ENCODE measurements at places on chromosomes 7 and 10. TPM values are rescaled to one million over a fixed set of nuclear protein-coding genes. Genes with fewer than 3 reads are reported as not detected.

GRCh38 chr10:95242581-95243317 is 48.1 kb downstream of the PDLIM1 start:
- no peak for DNase-seq

DNA sequence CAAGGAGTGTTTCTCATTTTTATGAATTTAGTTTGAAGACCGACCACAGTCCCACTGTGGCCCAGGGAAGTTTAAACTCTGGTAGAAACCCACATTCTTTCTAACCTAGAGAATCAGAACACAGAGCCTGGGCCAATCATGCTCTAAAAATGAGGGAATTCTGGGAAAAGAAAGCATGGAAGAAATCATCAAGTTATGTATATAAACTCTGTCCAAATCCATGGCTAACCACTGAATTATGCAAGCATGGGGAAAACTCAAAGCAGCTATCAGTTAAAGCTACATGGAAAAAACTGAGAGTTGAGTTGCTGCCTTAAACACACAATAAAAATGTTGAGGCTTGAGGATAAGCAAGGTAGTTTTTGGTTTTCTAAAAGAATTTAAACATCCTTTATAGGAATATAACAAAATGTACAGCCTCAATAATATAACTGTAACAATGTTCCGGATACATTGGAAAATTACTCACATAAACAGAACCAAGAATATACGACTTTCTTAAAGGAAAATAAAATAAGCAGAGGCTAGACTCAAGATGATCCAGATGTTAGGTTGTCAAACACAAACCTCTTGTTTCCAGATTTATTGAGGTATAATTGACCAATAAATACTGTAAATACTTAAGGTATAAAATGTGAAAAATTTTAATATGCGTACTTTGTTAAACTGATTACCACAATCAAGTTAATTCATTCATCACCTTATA is 311.2 kb upstream of the GNAI1 start:
- DNase-seq, result no peak

GRCh38 chr10:14601872-14602725 is 172.6 kb downstream of the FAM107B start:
- DNase-seq, result no peak

- DNase-seq, result no peak
Measured at GRCh38 chr10:8403711-8404371, 349.4 kb downstream of the GATA3 start.

DNA sequence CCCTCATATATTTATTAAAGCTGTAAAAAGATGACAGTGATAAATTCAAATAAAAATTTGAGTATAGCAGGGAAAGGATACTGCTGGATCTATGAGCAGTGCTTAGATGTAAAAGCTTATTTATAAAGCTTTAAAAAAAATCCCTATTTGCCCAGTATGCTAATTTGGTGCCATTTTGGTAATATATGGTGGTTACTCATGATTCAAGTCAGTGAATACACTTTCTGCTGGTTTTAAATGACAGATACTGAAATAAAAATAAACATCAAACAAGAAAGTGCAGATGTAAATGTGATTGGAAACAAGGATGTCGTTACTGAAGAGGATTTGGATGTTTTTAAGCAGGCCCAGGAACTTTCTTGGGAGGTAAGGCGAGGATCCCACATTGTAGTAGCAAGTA is 134.4 kb upstream of the SAMD8 start:
- no peak for DNase-seq

GRCh38 chr7:41796331-41796730 is 93.4 kb upstream of the INHBA start:
- no peak for DNase-seq

GRCh38 chr10:71268247-71268691 is 50.8 kb upstream of the SLC29A3 start:
- DNase-seq, result no peak

DNA sequence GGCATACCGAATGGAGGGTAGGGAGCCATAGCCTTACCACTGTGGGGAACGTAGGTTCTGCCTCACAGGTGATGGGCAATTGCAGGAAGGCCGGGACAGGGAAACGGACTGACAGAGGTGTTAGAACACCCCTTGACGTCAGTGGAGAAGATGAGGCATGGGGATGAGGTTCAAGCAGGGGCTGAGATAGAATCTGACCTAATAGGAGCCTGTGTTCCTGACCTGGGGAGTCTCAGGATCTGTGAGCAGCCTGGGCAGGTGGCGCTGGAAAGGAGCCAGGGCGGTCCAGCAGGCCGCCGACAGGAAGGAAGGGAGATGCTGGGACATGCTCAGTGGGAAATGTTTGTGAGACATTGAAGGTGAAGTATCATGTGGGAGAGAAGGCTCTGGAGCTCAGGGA is 109.4 kb downstream of the WDFY4 start:
- DNase-seq, result no peak

- DNase-seq, result no peak
Measured at GRCh38 chr10:43218951-43219837, 47.7 kb downstream of the RASGEF1A start.

- DNase-seq, result no peak
Measured at GRCh38 chr7:156305351-156305750, 335.2 kb upstream of the RNF32 start.

DNA sequence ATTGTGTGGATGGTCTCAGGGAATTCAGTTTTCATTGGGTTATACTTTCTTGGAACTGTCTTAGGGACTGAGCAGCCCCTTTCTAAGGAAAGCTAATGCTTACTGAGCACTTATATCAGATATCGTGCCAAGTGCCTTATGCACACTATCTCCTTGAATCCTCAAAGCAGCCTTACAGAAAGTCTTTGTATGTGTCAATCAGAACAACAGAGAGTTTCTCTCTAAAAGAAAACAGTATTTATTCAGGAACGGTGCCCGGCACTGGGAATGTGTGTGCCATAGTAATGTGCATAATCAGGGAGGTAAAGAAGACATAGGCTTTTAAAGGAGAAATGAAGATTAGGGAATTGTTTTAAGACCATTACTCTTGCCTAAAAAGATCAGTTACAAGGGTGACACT is 17.3 kb downstream of the ANTXRL start:
- no peak for DNase-seq

Gene NPY4R2
- polyA plus RNA-seq, result not detected

Gene TFPI2
- polyA plus RNA-seq, result 13.7 TPM

Gene MLXIPL
- 1.5 TPM for polyA plus RNA-seq

Gene RBP3
- 0.15 TPM for polyA plus RNA-seq

Gene PRTFDC1
- polyA plus RNA-seq, result 43.1 TPM

Gene LMOD2
- polyA plus RNA-seq, result 0.10 TPM

Measured in right renal cortex interstitium (tissue), 3 donors.